ENCODE measurements at places on chromosomes 4 and X.

DNA sequence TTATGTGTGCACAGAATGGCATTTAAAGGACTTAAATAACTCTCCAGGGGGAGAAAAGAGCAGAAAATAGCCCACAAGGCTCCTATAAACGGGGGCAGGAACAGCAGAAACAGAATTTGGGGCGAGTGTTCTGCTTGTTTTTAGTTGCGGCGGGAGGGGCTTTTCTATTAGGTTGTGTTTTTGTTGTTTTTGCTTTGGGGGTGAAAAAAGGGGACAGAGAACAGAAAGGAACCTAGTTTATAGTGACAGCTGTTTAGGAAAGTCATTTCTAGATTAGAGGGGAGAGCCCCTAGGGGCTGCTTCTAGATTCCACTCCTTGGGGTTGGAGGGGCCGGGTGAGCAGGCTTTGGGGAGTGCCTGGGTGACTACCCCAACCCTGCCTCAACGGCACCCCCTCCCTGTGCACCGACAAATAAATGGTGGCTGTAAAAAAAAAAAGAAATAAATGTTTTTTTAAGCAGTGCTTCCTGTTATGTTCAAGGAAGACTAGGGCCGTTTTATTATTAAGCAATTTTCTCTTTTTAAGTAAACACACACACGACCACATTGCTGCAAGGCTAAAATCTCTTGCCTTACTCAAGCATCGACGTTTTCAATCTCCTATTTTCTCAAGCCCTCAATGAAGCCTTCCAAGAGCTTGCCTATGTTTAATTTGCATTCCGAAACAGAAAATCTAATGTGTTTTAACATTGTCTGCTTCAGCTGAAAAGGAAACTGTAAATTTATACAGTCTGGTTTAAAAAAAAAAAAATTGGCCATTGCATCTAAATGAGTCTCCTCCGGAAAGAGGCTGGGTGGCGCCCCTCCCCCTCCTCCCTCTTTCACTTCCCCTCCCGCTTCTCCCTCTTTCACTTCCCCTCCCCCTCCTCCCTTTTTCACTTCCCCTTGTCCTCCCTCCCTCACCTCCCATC is 123.3 kb upstream of the TBL1X start:
- DNase-seq: peak; percentile 62

- no peak for DNase-seq
Observed at GRCh38 chr4:184437565-184438265, 36.6 kb downstream of the IRF2 start.

DNA sequence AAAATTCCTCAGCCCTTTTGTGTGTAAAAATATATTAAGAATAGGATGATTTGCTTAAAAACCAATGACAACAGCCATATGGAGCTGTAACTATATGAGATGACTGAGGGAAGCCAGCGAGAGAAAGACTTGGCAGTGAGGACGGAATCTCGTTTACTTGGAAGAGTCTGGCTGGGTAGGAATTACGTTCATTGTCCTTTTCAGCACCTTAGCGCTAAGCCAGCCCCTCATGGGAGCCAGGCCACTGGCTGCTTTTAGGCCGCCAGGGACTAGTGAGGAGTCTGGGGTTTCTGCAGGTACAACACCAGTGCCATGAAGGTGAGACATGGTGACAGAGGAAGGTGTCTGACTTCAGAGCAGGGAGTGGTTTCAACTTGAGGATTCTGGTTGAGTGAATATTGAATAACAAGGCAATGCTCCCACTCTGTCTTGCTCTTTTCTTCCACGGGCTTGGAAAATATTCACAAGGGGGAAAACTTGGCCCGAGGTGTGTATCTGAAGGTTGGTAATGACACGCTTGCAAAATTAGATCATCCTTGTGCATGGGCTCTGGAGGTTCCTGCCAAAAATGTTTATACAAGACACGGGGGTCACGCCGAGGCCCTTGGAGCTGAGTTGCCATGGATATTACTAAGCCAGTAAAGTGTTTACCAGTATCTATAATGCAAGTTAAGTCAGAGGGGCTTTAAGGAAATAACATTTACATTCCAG is 17.4 kb downstream of the KLF3 start:
- DNase-seq: no peak

DNA sequence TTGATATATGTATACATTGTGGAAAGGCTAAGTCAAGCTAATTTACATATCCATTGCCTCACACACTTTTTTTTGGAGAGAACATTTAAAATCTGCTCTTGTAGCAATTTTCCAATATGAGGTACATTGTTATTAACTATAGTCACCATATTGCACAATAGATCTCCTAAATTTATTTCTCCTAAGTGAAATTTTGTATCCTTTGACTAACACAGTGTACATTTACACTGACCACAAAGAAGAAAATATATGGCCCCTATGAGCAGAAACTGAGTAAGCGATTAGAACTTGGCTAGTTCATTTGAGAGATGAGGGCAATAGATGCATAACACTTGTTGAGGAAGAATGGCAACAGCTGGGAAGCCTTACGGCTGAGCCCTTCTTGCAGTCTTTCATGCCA is 20.3 kb upstream of the GUCY1B1 start:
- DNase-seq: no peak

DNA sequence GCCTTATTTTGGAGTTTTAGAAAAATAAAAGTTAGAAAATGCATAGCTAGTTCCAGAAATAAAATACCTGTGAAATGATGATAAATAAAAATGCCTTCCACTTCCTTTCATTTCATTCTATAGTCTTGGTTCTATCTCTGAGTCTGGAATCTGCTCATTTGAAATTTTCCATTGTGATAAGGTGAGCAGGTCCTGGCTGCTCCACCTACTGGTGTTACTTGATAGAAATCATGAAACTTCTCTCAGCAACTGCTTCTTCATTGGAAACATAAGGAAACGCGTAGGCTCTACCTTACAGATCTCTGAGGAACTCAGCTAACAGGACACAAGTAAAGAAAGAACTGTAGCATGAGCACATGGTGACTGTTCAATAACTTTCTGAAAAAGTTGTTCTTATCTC is 141.8 kb downstream of the DCHS2 start:
- no peak for DNase-seq

DNA sequence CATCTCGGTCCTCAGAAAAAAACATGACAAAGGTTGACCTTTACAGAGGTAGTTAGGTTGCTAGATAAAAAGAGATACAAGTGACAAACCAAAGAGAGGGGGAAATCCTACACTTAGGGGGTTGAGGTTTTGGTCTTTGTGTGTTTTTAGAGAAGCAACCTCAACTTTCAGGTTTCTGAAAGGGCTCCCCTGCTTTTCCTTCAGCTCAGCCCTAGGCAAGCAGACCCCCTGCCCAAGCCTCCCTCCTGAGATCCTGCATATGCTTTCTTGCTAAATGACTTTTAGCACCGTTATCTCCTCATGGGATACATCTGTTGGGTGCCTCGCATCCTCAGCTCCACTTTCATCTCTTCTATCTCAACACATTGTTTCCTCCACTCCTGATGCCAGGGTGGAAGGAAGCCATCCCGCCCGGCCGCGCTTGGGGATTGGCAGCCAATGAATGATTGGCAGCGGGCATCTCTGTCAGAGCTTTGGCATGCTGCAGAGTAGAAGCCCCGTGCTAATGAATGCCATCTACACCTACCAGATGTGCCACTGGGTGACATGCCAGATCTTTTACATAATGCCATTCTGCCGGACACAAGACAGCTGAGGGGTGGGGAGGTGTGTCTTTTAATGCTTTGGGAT is 15.0 kb upstream of the PRDM8 start:
- DNase-seq: no peak

DNA sequence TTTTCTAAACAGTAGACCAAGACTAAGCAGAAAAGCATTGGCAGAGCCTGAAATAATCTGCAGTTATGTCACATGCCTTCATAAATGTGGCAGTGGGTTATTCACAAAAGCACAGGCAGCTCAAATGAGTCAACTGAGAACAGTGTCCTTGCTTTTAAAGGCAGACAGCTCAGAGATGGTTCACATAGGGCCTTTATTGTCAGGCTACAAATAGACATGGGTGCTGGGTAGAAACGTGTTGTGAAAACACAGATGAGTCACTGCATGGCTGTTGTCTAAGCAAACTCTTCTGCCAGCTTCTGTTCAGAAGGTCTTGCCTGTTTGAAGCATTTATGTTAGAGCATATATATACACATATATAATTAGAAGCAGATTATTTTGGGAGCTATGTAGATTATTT is 118.0 kb downstream of the SLC4A4 start:
- DNase-seq: no peak

DNA sequence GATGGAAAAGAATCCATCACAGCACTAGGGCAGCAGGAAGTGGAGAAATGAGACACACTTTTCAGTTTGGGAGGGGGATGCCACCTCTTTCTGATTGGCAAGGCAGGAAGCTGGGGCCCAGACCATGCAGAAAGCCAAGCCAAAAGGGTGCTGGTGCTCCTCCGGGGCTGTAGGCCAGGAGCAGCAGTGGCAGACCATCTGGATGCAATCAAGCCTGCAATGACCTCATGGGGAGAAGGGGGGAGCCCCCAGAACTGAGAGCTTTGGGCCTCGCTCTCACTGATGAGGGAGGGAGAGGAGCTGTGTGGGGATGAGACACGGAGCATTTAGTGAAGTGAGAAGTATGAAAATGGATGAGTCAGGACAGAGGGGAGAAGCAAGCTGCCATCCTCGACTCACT is 141.3 kb upstream of the NALF2 start:
- DNase-seq: no peak

- no peak for DNase-seq
Observed at GRCh38 chr4:165505958-165506837, 127.4 kb downstream of the CPE start.

DNA sequence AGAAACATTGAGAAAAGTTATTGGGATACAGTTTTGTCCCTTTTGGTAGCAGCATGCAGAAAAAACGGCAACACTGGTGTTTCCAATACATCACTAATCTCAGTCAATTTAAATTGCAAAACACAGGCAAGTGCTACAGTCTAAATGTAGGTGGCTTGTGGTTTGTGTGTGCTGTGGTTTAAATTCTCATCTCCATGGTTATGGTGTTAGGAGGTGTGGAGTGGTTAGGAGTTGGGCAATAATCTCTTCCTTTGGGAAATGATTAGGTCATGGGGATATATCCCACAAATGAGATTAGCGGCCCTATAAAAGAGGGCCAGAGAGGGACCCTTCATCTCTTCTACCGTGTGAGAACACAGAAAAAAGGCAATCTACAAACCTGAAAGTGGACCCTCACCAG is 1344.3 kb downstream of the ADGRL3 start:
- no peak for DNase-seq

DNA sequence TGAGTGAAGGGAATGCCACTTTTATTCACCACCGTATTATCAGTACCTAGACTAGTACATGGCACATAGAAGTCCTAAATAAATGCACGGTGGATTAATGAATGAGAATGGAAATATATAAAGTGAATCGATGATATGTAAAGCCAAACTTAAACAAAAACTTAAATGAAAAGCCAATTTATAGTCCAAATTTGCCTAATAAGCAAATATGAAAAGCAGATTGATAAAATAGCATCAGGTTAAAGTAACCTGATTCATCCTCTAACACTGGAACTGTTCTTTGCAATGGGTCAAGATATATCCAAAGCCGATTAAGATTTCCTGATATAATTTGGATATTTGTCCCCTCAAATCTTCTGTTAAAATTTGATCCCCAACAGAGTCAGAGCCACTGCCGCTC is 66.9 kb upstream of the MAGEB10 start:
- DNase-seq: no peak

- no peak for DNase-seq
Observed at GRCh38 chrX:115713460-115713859, 152.5 kb downstream of the PLS3 start.

- no peak for DNase-seq
Observed at GRCh38 chr4:10371869-10372471, 85.3 kb downstream of the ZNF518B start.

DNA sequence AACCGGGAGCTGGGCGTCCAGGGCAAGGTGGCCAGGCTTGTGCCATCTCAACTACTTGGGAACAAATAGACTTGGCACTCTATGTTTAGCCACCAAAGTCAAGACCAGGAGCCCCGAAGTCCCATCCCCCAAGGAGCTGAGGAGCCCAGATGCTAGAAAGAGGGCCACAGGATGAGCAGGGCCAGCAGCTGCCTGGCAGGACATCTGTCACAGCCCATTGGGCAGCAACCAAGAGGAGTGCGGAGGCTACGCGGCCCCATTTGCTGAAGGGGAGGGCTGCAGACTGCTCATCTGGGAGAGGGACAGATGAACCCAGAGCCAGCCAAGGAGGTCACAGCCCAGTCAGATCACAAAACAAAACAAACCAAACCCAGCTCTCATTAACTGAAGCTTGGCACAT is 22.9 kb upstream of the SOWAHD start:
- DNase-seq: no peak

GRCh38 chr4:123995936-123996335 is 599.3 kb downstream of the SPRY1 start:
- no peak for DNase-seq

- no peak for DNase-seq
Observed at GRCh38 chr4:185685804-185686203, 126.2 kb downstream of the SORBS2 start.

DNA sequence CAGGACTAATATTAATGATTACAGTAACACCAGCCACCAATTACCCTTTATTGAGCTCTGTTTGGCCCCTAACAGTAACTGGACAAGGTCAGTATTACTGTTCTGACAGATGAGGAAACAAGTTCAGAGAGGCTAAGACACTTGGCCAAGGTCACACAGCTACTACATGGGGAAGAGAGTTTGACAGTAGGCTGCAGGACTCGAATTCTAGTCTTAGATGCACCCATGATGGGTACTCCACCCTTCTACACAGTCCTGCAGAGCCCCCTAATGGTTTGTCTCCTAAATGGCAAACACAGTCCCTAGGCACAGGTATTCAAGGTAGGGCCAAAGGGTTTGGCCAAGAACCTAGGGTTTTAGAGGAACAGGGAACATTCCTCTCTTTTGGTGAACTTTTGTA is 93.9 kb downstream of the NSUN7 start:
- no peak for DNase-seq

- DNase-seq: no peak
Observed at GRCh38 chr4:159837071-159837470, 734.2 kb downstream of the RAPGEF2 start.

GRCh38 chr4:8921465-8921864 is 49.8 kb upstream of the HMX1 start:
- no peak for DNase-seq

DNA sequence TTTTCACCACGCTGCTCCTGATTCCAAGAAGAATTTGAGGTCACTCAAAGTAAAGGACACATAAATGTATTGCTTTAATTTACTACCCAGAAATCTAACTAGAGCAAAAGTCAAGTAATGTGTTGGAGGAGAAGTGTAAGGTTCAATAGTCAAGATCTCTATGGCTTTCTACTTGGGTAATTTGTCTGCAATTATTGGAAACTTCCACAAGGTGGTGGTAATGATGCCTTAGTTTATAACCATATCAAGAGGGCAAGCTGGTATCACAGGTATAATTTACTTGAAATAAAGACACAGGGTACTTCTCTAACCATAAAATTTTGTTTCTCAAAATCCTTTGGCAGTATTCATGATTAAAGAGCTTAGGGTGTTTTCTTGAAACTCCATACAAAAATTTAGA is 10.2 kb upstream of the GRIA3 start:
- DNase-seq: no peak

All from activated T-helper 9 cell treated with anti-CD3 and anti-CD28 coated beads, Interleukin-2, amount 50 U/mL, for 16 hours (primary cell).